ENCODE measurements at places on chromosomes 1 and 21.

- DNase-seq, result no peak
Measured at GRCh38 chr1:205064741-205065316, 19.4 kb downstream of the TMEM81 start.

DNA sequence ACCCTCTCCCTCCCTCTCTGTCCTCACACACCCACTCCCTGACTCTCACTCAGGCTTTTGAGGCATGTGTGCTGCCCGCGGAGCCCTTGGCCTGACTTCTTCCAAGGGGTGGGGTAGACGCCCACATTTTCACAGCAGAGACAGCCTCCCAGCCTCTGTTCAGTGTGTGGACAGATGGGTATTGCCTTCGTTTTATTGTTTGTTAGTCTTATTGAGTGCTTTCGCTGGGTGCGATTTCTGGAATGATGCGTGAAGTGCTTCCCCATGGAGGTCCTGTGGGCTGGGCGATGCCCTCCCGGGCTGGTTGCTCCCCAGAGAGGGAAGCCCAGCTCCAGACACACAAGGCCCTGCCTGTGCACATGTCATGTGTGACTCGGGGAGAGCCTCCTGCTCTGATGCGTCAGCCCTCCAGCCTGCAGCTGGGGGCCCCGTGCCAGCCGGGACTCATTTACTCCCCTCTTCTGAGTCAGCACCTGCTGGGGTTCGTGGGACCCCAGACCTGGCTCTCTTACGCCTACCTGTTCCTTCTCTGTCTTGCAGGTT lies 14.7 kb downstream of the PDXK start:
- no peak for DNase-seq

GRCh38 chr1:182046763-182047162 lies 14.7 kb downstream of the ZNF648 start:
- no peak for DNase-seq

- DNase-seq, result no peak
Measured at GRCh38 chr1:198175423-198176170, 18.8 kb downstream of the NEK7 start.

DNA sequence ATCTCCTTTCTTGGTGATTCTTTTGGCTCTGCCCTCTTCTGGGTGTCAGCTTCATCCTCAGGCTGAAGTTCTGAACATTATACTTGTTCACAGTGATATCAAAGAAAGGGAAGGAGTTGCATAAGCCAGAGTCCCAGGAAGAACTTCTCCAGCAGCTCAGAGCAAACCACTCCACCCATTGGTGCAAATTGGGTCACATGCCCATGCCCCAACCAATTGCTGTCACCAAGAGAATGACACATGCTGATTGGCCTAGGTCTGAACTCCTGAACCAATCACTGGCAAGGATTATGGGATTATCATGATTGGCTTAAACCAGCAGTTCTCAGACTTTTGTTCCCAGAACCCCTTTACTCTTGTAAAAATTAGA lies 256.5 kb upstream of the TMEM51 start:
- no peak for DNase-seq

- DNase-seq, result no peak
Measured at GRCh38 chr1:89994231-89994804, 592 bp upstream of the ZNF326 start.

DNA sequence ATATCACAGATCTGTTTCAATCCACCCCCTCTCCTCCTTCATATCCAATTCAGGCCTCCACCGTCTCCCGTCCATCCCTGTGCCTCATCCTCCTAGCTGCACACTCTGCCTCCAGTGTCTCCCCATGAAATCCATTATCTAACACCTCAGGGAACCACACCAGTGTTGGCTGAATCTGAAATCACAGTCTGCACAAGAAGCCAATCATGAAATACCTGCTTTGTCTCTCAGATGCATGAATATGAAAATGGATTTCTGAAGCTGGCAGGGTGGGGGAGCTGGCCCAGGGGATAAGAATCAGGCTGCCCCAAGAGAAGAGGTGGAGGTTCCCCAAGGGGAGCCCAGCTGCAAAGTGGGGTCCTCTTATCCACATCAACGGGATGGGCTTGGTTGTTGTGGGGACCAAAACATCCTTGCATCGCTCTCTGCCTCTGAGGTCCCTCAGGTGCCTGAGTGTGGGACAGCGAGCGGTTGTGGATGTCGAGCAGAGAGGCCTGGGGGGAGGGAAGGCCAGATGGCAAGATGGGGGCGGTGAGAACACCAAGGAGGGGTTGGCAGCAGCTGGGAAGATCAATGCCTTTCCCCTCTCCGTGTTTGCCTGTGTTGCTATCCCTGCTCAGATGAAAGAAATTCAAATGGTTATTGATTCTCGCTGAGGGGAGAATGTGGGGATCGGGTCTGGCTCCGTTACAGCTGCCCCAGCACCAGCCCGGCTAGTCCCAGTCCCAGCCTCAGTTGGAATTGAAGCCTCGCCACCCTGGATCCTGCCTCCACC lies 237.3 kb upstream of the POU3F1 start:
- DNase-seq, result no peak

DNA sequence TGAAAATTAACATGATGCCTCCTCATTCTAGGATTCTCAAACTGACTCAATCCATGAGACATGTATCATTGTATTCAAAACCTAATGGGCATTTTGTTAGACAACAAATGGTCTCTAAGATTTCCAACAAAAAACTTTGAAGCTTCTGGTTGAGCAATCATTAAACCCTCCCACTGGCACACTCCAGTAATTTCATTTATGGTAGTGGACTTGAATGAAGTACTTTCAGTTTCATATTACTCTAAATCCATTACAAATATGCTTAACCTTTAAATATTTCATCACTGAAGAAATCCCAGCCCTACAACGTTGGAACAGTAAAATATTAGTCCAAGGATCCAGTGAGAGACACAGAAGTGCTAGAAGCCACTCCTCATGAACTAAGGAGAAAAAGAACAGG lies 43.5 kb downstream of the GBP6 start:
- DNase-seq, result no peak

- no peak for DNase-seq
Measured at GRCh38 chr21:40587736-40588346, 259.1 kb downstream of the DSCAM start.

- no peak for DNase-seq
Measured at GRCh38 chr1:234373959-234374254, 651 bp downstream of the COA6 start.

- DNase-seq, result no peak
Measured at GRCh38 chr1:192550922-192551534, 24.5 kb upstream of the RGS1 start.

DNA sequence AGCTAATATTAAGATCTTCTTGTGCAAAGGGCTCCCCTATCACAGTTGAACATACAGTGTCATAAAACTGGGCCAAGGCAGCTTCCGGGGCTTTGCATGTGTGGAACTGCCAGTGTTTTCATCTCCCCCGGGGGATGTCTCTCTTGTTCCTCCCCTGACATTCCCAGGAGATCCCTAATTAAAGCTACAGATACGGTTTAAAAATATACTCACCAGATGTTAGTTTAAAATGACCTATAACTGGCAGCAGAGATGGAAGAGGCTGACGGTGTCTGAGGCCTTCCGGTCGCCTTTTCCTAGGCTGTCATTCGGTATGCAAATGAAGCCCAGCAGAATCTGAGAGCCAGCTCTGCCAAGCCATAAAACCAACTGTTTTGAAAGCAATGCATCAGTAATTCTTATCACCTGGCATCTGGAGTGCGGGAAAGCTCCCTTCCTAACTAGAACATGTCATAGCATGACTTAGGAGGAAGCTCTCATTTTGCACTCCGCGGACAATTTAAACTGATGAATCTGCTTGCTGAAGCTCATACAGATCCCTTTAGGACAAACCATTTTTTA lies 436.5 kb upstream of the VAMP3 start:
- no peak for DNase-seq

DNA sequence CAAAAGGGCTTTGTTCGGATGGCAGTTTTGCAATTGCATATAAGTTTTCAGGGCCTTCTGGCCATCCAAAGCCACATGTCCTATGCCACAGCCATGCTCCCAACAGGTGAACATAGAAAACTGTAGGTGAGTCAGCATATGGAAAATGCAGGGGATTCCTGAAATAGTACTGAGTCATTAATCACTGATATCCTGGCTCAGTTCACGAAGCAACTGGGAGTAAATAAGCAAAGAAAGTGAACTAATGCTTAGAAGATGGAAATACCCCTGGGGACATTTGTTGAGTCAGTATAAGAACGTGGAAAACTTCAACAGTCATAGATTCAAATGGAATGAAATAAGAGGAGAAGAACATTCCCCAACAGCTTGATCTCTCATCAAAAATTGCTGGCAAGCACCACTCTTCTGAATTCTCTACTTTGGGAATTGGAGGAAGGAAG lies 148.9 kb upstream of the RUNX1 start:
- DNase-seq, result no peak

GRCh38 chr1:184433956-184434502 lies 47.2 kb downstream of the C1orf21 start:
- no peak for DNase-seq

DNA sequence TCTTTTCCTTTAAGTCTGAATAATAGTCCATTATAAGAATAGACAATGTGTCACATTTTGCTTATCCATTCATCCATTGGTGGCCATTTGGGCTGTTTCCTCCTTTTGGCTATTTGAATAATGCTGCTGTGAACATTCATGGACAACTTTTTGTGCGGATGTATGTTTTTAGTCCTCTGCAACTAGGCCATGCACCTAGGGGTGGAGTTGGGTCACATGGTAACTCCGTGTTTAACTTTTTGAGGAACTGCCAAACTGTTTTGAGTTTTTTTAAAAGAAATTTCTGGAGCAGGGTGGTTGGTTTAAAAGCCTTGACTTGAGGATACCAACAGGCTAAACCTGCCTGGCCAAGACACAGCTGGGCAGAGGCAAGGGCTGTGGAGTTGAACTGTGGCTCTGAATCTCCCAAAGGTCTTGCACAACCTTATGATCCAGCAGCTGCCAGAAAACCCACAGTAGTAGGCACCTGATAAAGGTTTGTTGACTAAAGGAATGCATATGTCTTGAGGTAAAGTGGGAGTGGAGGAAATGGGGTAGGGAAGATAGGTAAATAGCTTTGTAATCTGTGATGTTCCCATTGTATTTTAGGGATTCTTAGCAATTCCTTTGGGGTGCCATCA lies 5.6 kb upstream of the RPTN start:
- DNase-seq, result no peak

DNA sequence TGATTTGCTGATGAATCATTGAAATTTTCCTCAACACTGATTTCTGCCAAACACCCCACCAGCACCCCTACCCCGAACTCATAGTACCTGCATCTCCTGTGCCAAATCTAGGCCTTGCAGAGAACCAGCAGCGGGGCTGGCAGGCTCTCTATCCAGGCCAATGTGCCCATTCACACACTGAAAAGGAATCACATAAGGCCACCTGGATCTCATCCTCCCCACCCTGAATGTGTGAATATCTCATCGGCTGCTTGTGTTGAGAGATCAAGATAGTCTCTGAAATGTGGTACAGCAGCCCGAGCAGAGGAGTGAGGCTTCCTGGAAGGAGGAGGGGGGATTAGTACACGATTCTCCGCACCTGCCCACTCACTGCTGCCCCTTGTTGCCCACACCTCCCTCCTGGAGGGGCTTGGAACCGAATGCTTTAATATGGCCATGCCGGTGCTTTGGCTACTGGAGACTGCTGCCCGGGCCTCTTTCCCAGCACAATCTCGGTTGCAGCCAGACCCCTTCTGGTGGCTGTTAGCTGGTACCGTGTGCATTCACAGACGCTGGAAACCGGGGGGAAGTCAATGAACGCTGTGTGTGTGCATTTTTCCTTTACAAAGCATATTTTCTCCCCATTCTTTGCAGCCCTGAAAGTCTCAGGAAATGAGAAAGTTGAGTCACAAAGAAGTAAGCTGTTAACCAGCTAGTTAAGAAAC lies 619.5 kb downstream of the MATN1 start:
- no peak for DNase-seq

DNA sequence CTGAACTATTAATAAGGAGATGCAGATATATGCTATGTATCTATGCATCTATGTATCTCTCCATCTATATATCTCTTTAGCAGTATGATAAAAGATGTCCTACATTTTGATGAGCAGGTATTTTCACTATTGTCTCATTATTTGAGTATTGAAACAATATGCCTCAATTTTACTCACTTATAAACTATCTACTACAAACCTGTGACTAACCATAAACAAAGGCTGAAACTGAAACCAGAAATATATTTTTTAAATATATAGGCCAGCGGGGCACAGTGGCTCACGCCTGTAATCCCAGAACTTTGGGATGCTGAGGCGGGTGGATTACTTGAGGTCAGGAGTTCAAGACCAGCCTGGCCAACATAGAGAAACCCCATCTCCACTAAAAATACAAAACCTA lies 22.0 kb downstream of the EIF4G3 start:
- no peak for DNase-seq

DNA sequence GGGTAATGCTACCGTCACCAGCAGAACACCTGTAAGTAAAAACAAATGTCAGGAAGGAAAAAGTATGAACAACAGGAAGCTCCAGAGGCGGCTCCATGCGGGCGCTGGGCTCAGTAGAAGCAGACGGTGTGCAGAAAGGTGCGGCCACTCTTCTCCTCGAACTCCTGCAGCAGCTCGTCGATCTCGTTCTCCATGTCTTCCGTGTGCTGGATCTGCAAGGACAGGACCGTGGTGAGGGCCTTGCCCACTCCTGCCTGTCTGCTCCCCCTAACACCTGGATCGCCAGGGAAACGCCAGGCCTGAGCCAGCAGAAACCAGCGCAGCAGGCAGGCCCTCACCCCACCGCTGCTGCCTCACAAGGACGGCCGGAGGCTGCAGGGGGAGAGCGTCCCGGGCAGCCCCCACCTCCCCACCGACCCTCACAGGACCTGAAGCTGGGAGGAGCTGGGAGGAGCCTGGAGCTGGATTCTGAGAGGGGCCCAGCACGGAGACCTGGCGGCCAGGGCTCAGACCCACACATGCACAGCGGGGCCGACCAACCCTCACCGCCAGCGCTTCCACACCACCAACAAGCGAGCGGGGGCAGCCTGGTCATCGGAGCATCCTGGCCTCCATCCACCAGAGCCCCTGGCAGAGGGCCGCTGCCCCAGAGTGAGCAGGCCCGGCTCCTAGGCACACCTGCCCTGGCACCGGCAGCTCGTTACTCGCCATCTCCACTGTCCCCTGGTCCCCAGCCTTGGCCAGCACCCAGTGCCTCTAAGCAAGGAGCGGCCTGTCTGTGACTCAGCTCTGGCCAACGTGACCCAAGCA lies 1.7 kb upstream of the TMEM240 start:
- no peak for DNase-seq

GRCh38 chr1:70667494-70668170 lies 256.6 kb downstream of the CTH start:
- DNase-seq, result no peak

GRCh38 chr1:35180776-35181374 lies 12.1 kb downstream of the SFPQ start:
- no peak for DNase-seq

Data from neural crest cell (in vitro differentiated cells).